ENCODE measurements at places on chromosomes 13 and 19.
A peak's percentile ranks its signal among the peaks of the same experiment; 100 is the strongest.

DNA sequence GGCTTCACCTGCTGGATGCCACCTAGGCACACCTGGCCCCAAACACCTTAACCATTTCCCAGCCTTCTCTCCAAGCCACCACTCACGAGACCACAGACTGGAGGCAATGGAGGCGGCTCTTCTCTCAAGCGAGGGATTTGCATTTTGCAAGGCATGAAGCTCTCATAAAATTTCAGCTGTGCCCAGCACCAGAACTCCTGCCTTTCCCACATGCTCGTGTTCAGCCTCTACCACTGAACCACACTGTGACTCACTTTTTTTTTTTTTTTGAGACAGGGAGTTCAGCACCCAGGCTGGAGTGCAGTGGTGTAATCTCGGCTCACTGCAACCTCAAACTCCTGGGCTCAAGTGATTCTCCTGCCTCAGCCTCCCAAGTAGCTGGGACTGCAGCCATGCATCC is 10.6 kb downstream of the NANOS3 start:
- no peak for DNase-seq

- DNase-seq: peak; percentile 6
These were observed 18.1 kb upstream of the EID2 start for GRCh38 chr19:39557811-39558623.

DNA sequence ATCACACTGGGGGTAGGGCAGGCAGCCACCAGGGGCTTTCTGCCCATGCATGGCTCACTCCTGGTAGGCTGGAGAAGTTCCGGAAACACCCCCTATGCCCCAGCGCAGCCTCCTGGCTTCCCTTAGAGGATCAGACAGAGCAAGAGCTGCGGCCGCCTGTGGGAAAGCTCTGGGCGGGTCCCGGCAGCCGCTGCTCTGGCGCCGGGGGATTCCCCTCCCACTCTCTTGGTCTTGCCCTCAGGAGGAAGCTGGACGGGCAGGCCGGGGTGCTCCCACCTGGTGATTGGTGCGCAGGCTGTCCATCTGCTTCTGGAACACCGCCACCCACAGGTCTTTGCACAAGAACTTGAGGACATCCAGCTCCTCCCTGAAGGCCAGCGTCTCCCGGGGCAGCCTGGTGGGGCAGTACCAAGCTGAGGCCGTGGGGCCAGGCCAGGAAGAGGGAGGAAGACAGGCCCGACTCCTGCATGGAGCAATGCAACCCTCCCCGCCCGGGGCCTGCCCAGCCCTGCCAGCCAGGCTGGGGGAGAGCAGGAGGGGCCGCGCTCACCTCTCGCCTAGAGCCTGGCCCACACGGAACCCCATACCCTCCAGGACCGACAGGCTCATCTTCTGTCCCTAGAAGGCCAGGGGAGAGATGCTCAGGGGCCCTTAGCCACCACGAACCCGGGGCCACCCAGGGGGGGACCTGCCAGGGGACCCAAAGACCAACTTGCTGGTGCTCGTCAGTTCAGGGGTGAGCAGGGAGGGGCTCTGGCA is 4.0 kb upstream of the NKPD1 start:
- peak; percentile 54 for DNase-seq

GRCh38 chr13:112067116-112067741 is at the start of gene SOX1:
Gene SOX1 (plus strand): TSS chr13:112067149. CDS start chr13:112067659, 510 bp downstream.
- DNase-seq: no peak

DNA sequence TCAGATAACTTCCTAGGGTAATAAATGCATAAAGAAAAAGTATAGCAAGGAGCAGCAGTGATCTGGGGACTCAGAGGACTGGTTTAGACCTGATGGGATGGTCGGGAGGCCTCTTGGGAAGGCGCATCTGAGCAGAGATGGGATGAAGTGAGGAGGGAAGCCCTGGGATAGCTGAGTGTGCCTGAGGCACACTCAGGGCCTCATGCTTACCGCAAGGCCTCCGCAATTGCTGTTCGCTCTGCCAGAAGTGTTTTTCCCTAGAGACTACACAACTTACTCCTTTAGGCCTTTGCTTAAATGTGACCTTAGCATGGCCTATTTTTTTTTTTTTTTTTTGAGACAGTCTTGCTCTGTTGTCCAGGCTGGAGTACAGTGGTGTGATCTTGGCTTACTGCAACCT is 4.1 kb upstream of the DLL3 start:
- no peak for DNase-seq

DNA sequence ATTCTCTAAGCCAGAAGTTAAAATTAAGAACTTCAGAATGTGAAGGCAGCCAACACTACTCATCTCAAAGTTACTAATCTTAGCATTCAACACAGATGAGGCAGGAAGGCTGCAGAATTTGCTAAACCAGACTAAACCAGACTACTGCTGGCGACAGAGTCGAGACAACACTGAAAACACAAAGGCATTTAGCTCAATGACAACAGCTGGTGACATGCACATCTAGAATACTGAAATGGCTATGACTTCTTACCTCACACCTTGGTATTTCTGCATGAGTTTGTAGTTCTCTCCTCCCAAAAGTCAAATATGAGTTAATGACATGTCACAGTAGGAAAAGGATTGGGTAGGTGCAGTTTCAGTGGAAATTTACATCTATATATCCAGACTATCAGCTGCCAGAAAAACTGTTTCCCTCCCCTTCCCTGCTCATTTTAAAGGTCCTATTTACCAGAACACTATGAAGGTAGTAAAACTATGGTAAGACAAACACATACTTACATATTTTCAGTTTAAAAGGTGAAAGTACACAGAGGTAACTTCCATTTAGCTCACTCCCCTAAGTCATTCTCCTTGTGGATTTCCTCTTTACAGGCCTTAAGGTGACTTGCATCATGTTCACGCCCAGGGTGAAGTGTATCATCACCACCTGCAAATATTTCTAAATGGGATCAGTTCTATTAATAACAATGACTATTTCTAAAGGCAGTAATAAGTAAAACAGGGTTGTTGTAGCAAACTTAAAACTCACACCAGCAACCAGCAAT is 21.4 kb downstream of the FOXO1 start:
- no peak for DNase-seq

- DNase-seq: no peak
These were observed 235.3 kb downstream of the KLF12 start for GRCh38 chr13:73898899-73899298.

Data from lung (tissue), 17 donors.